Psoas muscle (tissue), 8 donors: ENCODE measurements at places on chromosomes 6 and 20. TPM values are rescaled to one million over a fixed set of nuclear protein-coding genes. Genes with fewer than 3 reads are reported as not detected.

The FAM83B gene
- total RNA-seq = 0.47 TPM

The CDK19 gene
- total RNA-seq = 4.7 TPM

The FAM209A gene
- total RNA-seq = 0.23 TPM

The C6orf15 gene
- total RNA-seq = not detected

The CLPSL2 gene
- total RNA-seq = not detected

The WASF1 gene
- total RNA-seq = 0.65 TPM

The HAO1 gene
- not detected for total RNA-seq

The FLRT3 gene
- total RNA-seq = 3.1 TPM

The PTK6 gene
- not detected for total RNA-seq

The SMOC2 gene
- 38.5 TPM for total RNA-seq

- no peak for DNase-seq
- no peak overlapping the region for H3K27ac ChIP-seq
Observed at GRCh38 chr20:18580012-18580411, 7.8 kb upstream of the DTD1 start.

DNA sequence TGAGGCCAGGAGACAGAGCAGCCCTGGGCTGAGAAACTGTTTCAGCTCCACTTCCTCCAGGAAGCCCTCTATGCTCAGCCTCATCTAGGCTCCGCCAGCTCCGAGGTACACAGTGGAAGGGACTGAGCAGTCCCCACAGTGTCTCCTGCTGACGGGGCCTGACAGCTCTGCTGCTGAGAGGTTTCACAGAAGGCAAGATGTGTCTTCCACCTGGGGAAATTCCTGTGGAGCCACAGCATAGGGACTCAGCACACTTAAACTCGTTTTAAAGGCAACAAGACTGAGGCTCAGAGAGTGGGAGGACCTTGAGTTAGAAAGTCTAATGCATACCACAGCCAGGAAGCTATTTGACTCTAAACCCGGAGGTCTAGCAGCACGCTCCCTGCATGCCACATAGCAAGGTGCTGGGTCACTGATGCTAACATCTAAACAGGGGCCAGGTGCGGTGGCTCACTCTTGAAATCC, 6.8 kb downstream of the ADA start:
- H3K27ac ChIP-seq = peak overlapping the region; percentile 56
- DNase-seq = no peak
- H3K36me3 ChIP-seq = no peaks in the 10 kb centered on the region
- H3K4me3 ChIP-seq = no peak overlapping the region

- no peaks in the 10 kb centered on the region for H3K36me3 ChIP-seq
- no peaks in the 10 kb centered on the region for H3K27me3 ChIP-seq
- H3K4me1 ChIP-seq = peaks cover 10% of the 10 kb centered on the region
- no peak overlapping the region for H3K27ac ChIP-seq
- DNase-seq = no peak
Observed at GRCh38 chr20:19839053-19839452, 81.0 kb downstream of the RIN2 start.

GRCh38 chr20:10541668-10542411, 106.7 kb downstream of the SLX4IP start:
- no peak overlapping the region for H3K4me3 ChIP-seq
- DNase-seq = no peak
- H3K27me3 ChIP-seq = no peaks in the 10 kb centered on the region
- no peaks in the 10 kb centered on the region for H3K36me3 ChIP-seq

DNA sequence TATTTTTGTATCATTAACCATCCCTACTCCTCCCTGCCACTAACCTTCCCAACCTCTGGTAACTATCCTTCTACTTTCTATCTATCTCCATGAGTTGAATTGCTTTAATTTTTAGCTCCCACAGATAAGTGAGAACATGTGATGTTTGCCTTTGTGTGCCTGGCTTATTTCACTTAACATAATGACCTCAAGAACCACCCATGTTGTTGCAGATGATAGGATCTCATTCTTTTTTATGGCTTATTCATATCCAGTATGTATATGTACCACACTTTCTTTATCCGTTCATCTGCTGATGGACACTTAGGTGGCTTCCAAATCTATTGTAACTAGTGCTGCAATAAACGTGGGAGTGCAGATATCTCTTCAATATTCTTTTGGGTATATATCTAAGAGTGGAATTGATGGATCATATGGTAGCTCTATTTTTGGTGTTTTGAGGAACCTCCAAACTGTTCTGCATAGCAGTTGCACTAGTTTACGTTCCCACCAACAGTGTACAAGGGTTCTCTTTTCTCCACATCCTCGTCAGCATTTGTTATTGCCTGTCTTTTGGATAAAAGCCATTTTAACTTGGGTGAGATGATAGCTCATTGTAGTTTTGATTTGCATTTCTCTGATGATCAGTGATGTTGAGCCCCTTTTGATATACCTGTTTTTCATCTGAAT, 201.4 kb downstream of the ARHGAP18 start:
- H3K4me3 ChIP-seq = no peak overlapping the region
- no peaks in the 10 kb centered on the region for H3K27me3 ChIP-seq
- no peak overlapping the region for H3K27ac ChIP-seq

DNA sequence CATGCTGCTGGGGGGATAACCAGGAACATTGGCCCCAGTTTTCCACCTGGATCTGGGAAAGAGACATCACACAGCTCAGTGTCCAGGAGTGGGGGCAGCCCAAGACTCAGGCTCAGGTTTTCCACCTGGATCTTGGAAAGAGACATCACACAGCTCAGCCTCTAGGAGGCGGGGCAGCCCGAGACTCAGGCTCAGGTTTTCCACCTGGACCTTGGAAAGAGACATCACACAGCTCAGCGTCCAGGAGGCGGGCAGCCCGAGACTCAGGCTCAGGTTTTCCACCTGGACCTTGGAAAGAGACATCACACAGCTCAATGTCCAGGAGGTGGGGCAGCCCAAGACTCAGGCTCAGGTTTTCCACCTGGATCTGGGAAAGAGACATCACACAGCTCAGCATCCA, 361.6 kb downstream of the THBS2 start:
- no peaks in the 10 kb centered on the region for H3K36me3 ChIP-seq
- H3K4me3 ChIP-seq = no peak overlapping the region
- H3K27me3 ChIP-seq = no peaks in the 10 kb centered on the region
- DNase-seq = no peak

DNA sequence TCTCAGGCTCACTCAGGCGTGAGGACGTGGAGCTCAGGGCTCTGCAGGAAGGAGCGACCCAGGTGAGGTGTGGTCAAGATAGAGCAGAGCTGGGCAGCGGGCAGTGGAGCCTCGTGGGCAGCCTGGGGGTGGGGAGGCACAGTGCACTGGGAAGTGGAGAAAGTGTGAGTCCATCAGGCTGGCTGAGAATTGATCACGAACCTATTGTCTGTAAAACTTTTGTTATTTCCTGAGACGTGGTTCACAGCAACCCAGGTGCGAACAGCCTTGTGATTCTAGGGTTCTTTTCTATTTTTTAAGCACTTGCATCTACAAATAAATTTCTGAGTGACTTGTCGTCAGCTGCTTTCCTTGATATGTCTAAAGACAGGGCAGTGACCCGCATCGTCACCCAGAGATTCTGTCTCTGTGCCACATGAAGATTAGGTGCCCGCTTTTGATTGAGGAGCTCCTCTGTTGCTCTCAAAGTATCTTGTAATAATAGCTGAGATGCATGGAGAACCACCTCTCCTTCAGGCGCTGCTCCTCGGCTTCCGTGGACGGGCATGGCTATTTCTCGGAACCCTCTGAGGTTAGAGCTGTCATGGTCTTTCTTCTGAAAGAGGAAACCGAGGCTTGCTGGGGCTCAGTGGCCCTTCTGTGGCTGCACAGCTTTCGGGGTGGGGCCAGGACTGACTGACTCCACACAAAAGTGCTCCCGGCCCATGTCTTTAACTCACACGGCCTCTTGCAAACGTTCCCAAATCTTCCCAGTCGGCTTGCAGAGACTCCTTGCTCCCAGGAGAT, 662 bp upstream of the CCR6 start:
- H3K4me1 ChIP-seq = no peaks in the 10 kb centered on the region
- no peak for DNase-seq
- no peaks in the 10 kb centered on the region for H3K36me3 ChIP-seq
- H3K27ac ChIP-seq = no peak overlapping the region
- H3K4me3 ChIP-seq = no peak overlapping the region

DNA sequence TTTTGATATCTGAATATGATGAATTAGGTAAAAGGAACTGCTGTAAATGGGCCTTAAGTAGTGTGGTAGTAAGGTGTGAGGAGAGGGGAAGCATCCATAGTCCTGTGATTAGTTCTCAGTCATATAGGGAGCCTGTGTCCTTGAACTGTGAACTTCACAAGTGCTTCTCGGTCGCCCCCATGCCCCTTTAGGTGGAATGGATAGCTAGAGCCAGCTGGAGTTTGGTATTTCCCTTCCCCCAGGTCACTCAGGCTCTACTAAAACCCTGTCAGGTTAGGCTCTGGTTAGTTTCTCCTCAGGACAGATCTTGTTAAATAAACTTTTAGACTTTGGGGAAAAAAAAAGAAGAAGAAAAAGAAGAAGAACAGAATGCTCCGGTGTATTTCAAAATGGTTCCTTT, 82.0 kb downstream of the PPP1R14C start:
- H3K4me3 ChIP-seq = no peak overlapping the region
- no peaks in the 10 kb centered on the region for H3K36me3 ChIP-seq
- no peaks in the 10 kb centered on the region for H3K27me3 ChIP-seq
- DNase-seq = no peak
- peaks cover 39% of the 10 kb centered on the region for H3K4me1 ChIP-seq

GRCh38 chr20:45109634-45110033, 5.3 kb downstream of the WFDC5 start:
- H3K27me3 ChIP-seq = peaks cover 2% of the 10 kb centered on the region
- no peak overlapping the region for H3K4me3 ChIP-seq
- H3K36me3 ChIP-seq = no peaks in the 10 kb centered on the region

DNA sequence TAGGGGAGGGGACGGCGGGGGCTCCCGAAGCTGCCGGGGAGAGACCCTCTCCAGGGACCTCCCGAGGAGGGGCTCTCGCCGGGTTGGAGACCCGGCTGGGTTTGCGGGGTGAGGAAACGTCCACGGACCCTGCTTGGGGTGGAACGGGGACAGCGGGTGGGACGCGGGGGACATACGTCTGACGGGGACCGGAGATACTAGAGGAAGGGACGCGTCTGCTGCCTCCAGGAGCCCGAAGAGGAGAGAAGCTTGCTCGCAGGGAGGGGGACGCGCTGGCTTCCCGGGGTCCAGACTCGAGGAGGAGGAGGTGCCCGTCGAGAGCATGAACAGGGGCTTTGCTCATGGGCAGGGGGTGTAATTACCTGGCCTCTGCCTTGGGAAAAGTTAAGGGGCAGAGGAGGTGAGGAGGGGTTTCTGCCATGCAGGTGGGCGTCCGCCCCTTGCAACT, 593 bp downstream of the DNMT3B start:
- H3K4me3 ChIP-seq = peak overlapping the region; percentile 80
- no peaks in the 10 kb centered on the region for H3K27me3 ChIP-seq
- DNase-seq = no peak
- no peak overlapping the region for H3K27ac ChIP-seq
- no peaks in the 10 kb centered on the region for H3K36me3 ChIP-seq

GRCh38 chr6:82958551-82958950, 107.1 kb downstream of the UBE3D start:
- no peak overlapping the region for H3K4me3 ChIP-seq
- H3K27ac ChIP-seq = no peak overlapping the region
- H3K27me3 ChIP-seq = no peaks in the 10 kb centered on the region
- H3K4me1 ChIP-seq = no peaks in the 10 kb centered on the region
- peaks cover 15% of the 10 kb centered on the region for H3K36me3 ChIP-seq

DNA sequence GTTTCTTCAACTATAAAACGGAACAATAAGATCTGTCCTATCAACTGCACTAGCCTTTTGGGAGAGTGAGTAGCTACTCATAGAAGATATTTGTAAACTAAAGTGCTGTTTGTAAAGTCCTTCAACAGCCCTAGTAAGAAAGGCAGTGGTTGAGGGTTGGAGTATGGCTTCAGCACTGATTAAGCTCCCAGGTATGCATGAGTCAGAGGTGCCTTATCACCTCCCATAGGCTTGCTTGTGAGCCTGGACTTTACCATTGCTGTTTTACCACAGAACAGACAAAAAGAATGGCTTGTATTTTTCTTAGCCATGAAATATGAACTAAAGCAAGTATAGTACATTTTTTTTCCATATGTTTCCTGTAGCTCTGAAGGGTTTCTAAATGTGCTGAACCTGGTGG, 44.1 kb downstream of the SAMD3 start:
- no peaks in the 10 kb centered on the region for H3K27me3 ChIP-seq
- H3K4me1 ChIP-seq = no peaks in the 10 kb centered on the region
- no peaks in the 10 kb centered on the region for H3K36me3 ChIP-seq

- H3K27ac ChIP-seq = no peak overlapping the region
- DNase-seq = no peak
- no peaks in the 10 kb centered on the region for H3K27me3 ChIP-seq
- H3K36me3 ChIP-seq = no peaks in the 10 kb centered on the region
- H3K4me1 ChIP-seq = peaks cover 8% of the 10 kb centered on the region
- no peak overlapping the region for H3K4me3 ChIP-seq
Observed at GRCh38 chr20:32338665-32339064, 19.5 kb upstream of the ASXL1 start.

DNA sequence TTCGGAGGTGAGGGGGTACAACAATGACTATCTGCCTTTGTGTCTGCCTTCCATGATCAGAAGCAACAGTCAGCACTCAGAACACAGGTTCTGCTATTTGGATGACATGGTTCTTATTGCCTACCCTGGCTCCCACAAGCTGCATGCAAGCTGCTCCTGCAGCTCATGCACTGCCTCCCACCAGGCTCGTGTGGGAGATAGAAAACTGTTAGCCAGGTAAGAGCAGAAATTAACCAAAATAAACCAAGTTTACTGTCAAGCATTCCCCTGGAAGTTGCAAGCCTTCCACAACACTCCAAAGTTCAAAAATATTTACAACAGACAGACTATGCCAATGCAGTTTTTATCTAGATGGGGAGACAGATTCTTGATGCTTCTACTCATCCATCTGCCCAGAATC, 31.0 kb downstream of the OPRM1 start:
- no peaks in the 10 kb centered on the region for H3K4me1 ChIP-seq
- no peak for DNase-seq
- H3K36me3 ChIP-seq = no peaks in the 10 kb centered on the region
- H3K4me3 ChIP-seq = no peak overlapping the region

DNA sequence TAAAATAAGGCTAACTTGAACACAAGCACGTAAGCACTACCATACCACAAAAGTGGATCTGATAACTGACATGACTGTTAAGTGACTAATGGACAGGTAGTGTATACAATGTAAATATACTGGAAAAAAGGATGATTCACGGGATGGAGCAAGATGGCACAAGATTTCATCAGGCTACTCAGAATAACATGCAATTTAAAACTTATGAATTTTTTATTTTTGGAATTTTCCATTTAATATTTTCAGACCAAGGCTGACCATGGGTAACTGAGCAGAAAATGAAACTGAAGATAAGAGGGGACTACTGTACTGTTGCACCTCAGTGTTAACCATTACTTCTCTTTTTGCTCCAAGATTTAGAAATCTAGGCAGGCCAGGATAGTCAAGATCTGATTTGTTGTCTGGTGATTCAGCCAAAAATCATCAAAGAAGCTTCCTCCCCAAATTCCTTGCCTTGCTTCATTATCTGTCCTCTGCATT, 45.4 kb downstream of the TPBG start:
- no peaks in the 10 kb centered on the region for H3K36me3 ChIP-seq
- H3K27ac ChIP-seq = no peak overlapping the region
- no peak for DNase-seq

- no peak overlapping the region for H3K4me3 ChIP-seq
- no peaks in the 10 kb centered on the region for H3K27me3 ChIP-seq
- peaks cover 51% of the 10 kb centered on the region for H3K4me1 ChIP-seq
- H3K27ac ChIP-seq = peak overlapping the region; percentile 54
Observed at GRCh38 chr6:45965007-45965406, 50.7 kb downstream of the CLIC5 start.
